ENCODE measurements at places on chromosomes 11 and 22.

- DNase-seq = no peak
Observed at GRCh38 chr11:86801364-86801763, 1.0 kb downstream of the PRSS23 start.

GRCh38 chr11:116993599-116993998 lies 104.6 kb downstream of the SIK3 start:
- DNase-seq = peak; percentile 63

DNA sequence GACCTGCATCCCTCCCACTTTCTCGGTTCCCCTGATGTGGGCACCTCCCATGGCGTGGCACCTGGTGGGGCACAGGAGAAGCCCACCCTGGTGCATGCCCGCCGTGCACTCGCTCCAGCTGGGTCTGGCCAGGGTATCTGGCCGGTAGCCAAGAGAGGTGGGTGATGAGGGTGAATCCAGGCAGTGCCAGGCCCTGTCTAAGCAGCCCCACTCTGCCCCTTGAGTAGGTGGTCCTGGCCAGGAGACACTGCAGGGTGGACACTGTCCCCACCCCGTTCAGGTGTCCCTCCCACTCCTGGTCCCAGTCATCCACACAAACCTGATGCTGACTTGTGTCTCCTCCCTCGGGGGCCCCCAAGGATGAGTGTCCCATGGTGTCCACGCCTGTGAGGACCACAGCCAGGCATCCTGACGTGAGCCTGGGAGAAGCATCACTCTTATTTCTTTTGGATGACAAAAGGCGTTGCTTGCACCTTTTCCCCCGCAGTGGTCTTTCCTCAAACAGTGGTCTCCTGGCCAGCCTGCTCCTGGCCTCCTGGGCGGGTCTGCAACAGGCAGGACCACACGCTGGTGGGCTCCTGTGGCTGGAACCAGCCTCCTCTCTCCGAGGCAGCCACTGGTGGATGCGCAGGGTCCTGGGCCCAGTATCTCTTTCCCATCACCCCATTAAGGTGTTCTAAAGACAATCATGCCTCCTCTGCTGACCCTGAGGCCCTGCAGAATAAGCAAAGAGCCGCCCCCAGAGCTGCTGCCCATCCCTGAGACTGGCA lies 922.3 kb downstream of the BRD1 start:
- no peak for DNase-seq

DNA sequence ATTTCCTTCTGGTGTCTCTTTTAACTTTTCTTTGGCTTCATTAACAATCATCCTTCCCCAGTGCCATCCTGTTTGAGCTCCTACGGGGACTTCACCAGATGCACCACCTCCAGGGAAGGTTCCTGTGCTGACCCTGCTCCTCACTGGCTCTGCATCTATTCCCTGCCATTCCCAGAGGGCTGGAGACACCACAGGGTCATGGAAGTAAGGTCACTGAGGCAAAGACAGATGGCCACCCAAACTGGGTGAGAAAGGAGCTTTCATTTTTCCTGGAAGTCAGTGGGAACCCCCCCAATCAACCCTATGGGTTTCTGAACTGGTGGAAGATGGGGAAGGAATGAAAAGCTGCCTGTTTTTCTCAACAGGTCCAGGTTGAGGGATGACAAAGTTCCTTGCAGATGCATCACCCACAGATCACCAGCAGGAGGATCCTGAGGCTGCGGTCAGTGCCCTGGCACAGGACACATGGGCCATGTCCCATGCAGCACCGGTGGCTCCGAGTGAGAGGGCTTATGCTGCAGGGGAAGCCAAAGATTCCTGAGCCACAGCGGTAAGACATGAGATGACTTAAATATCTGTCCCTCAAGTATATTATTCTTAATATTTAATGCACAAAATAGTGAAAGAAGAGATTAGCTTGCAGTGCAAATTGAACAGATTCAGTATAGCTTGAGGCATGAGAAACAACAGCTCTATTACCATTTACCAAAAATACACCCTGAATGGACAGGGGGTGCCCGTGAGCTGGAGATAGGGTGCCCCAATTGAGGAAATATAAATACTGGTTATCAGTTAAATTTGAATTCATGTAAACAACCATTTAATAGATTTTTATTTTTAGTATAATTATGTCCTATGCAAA lies 73.0 kb upstream of the VPREB1 start:
- DNase-seq = no peak

GRCh38 chr11:115613004-115613403 lies 108.8 kb upstream of the CADM1 start:
- no peak for DNase-seq

- no peak for DNase-seq
Observed at GRCh38 chr11:62127941-62128770, 4.3 kb downstream of the INCENP start.

GRCh38 chr11:68028802-68029545 lies 1.5 kb upstream of the NDUFS8 start:
- no peak for DNase-seq

Data from inflammatory macrophage treated with lipopolysaccharide for 4 hours (primary cell).